Activated CD8-positive, alpha-beta memory T cell treated with anti-CD3 and anti-CD28 coated beads, Interleukin-2, amount 10 ng/mL, durations not matched to agents 7 days and 5 days (primary cell): ENCODE measurements at places on chromosomes 1 and 21. TPM values are rescaled to one million over a fixed set of nuclear protein-coding genes. Genes with fewer than 3 reads are reported as not detected.

The TNFRSF8 gene
- total RNA-seq = 3.8 TPM

DNA sequence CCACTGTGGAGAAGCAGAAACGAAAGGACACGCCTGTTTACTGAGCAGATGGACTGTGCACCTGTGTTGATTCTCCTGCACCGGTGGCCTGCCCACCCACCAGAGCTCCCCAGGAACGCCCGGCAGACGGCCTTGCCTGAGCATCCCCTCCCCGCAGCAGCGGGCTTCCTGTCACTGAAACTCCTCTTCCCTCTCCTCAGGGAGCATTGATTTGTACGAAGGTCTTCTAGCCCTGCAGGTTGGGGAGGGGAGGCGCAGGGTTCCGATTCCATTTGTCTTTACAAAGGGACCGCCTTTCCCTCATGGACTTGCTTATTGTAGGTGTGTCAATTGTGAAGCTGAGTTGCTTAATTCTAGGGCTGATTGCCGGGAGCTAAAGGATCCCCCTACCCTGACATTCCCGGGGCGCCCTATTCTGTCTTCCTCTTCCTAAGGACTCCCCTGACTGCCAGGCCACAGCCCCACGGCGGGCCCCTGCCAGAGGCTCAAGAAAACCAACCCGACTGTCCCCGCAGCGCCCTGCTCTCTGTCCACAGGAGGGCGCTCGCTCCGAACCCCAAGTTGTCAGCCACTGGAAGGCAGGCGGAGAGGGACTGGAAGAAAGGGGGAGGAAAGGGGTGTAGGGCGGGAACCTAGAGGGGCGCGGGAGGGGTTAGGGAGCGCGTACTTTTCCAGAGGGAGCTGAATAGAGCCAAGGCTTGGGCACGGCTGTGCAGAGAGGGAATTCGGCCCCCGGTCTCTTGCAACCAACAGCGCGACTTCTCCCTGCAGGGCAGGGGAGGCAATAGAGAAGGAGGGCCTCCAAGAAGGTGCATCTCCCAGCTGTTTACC lies 2.8 kb downstream of the S100A6 start:
- H3K4me3 ChIP-seq = peak overlapping the region; percentile 97
- H3K27ac ChIP-seq = peak overlapping the region; percentile 95
- peak; percentile 89 for DNase-seq
- H3K27me3 ChIP-seq = no peaks in the 10 kb centered on the region
- peaks cover 20% of the 10 kb centered on the region for H3K36me3 ChIP-seq
- peaks cover 62% of the 10 kb centered on the region for H3K4me1 ChIP-seq

DNA sequence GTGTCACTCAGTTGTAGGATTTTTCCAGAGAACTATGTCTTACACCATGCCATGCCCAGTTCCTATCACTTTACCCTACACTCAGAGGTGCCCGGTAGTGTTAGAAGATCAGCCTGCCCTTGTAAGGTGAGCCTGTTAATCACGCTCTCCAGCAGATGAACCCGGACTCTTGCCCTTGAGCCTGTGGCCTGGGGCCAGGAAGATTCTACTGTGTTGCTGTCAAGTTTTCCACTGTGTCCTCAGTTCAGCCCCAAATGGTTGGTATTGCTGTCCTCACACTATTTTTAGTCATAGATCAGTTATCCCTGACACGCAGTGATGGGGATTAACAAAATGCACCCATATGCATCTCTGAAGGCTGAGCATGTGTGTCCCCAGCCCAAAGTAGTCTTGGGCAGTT lies 105.0 kb upstream of the SPAG17 start:
- no peaks in the 10 kb centered on the region for H3K27me3 ChIP-seq
- H3K4me1 ChIP-seq = no peaks in the 10 kb centered on the region
- H3K27ac ChIP-seq = no peak overlapping the region
- no peaks in the 10 kb centered on the region for H3K36me3 ChIP-seq

The KRTAP7-1 gene
- total RNA-seq = not detected

DNA sequence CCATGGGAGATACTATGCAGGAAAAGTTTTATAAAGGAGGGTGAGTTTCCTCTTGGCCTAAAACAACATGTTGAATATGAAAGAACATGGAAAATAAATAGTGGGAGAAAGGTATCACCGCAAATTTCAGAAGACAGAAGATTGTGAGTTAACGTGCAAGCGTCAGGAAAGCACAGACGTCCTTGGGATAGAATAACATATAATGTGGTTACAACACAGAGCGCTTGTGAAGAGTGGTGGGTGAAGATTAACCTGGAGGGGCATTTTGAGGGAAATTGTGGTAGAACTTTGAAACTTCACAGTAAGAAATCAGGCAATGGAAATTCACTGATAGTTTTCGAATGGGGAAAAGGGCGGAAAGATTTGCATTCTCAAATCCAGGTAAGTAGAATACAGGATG lies 47.3 kb downstream of the NEGR1 start:
- H3K27me3 ChIP-seq = no peaks in the 10 kb centered on the region
- no peaks in the 10 kb centered on the region for H3K36me3 ChIP-seq
- H3K27ac ChIP-seq = no peak overlapping the region
- H3K4me3 ChIP-seq = no peak overlapping the region

DNA sequence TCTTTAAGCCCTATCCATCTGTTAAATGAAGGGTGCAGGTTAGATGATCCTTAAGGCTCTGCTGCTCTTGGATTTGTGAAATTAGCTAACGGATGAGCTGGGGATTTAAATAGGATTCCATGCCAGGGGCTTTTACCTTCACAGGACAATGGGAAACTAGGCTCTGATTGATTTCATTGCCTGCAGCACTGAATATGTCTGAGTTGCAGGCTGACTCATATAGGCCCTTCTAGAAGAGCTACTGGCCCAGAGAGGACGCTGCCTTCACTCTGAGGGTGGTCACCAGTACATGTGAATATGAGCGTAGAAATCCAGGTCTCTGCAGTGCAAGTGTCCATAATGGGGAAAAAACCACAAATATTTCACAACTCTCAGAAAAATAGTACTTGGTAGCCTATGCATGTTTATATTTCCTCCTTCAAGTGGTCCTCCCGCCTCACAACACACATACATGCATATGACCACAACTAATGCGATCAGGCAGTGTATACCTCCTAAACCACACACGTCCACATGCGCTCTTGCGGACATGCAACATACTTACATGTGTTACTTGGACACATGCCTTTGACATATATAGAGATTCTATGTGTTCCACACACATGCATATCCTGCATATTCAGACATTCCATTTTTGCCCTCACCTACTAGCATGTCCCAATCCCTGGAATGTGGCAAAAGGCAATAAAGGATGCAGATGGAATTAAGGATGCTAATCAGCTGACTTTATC lies 233.8 kb upstream of the JUN start:
- H3K36me3 ChIP-seq = peaks cover 9% of the 10 kb centered on the region
- DNase-seq = peak; percentile 28
- H3K4me3 ChIP-seq = no peak overlapping the region
- H3K4me1 ChIP-seq = peaks cover 45% of the 10 kb centered on the region
- no peak overlapping the region for H3K27ac ChIP-seq

The LORICRIN gene
- not detected for total RNA-seq

The GJA8 gene
- not detected for total RNA-seq

GRCh38 chr1:53576866-53577760 lies 117.9 kb downstream of the DMRTB1 start:
- H3K4me1 ChIP-seq = peaks cover 4% of the 10 kb centered on the region
- no peak overlapping the region for H3K4me3 ChIP-seq
- no peak overlapping the region for H3K27ac ChIP-seq
- peaks cover 3% of the 10 kb centered on the region for H3K27me3 ChIP-seq
- DNase-seq = no peak
- H3K36me3 ChIP-seq = no peaks in the 10 kb centered on the region
